ENCODE measurements at places on chromosomes 5 and 9.

DNA sequence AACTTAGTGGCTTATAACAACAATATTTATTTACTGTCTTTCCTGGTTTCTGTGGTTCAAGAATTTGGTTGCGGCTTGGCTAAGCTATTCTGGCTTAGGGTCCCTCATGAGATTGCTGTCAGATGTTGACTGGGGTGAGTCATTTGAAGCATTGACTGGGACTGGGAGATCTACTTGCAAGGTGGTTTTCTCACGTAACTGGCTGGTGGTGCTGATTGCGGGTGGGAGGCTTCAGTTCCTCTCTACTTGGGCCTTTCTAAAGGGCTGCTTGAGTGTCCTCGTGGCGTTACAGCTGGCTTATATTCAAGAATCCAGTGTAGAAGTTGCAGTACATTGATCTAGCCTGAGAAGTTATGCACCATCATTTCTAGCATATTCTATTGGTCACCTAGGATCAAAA lies 218.5 kb upstream of the ELAVL2 start:
- H3K4me1 ChIP-seq = no peaks in the 10 kb centered on the region
- H3K27me3 ChIP-seq = no peaks in the 10 kb centered on the region
- H3K27ac ChIP-seq = no peak overlapping the region
- H3K36me3 ChIP-seq = no peaks in the 10 kb centered on the region
- no peak overlapping the region for H3K4me3 ChIP-seq
- no peak for DNase-seq

GRCh38 chr5:61401726-61402125 lies 69.7 kb downstream of the ZSWIM6 start:
- no peak overlapping the region for H3K4me3 ChIP-seq
- no peaks in the 10 kb centered on the region for H3K36me3 ChIP-seq
- no peak for DNase-seq
- H3K4me1 ChIP-seq = peaks cover 20% of the 10 kb centered on the region

DNA sequence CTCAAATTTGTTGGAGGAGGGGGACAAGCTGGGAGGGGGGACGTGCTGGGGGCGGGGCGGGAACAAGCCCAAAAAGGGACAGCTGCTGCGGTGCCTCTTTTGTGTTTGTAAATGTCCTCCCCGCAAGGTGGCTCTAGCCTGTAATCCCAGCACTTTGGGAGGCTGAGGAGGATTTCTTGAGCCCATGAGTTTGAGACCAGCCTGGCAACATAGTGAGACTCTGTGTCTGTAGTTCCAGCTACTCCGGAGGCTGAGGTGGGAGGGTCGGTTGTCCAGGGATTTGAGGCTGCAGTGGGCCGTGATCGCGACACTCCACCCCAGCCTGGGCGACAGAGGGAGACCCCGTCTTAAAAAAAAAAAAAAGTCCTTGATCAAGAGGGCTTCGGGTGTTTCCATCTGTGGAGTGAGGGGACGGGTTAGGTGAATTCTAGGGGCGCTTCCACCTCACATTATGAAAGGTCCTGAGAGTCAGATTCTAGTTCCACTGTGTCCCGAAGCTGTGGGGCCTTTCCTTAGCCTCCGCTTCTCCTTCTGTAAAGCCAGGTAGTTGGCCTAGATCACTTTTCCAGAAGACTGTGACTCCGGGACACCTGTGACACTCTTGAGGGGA lies 779 bp upstream of the CTNNA1 start:
- H3K4me1 ChIP-seq = peaks cover 29% of the 10 kb centered on the region
- DNase-seq = no peak
- H3K27me3 ChIP-seq = no peaks in the 10 kb centered on the region

DNA sequence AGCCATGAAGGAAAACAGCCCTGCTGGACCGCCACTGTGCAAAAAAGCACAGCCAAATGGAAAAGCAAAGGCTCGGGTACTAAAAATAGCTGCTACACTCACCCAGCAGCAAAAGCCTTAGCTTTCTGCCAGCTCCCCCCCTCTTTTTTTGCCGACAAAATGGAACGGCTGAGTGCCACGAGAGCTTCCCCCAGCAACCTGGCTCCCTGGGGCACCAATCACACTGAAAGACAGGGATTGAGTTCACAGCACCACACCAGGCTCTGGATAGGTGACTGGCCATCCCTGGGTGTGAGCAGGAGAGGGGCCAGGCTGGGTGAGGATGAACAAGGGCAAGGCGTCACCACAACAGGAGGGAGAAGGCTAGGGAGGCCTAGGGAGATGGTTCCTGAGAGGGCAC lies 66.7 kb downstream of the SIL1 start:
- DNase-seq = no peak
- H3K27ac ChIP-seq = no peak overlapping the region
- peaks cover 20% of the 10 kb centered on the region for H3K36me3 ChIP-seq
- no peaks in the 10 kb centered on the region for H3K27me3 ChIP-seq

GRCh38 chr9:90631964-90632363 lies 10.7 kb downstream of the DIRAS2 start:
- DNase-seq = no peak
- peaks cover 3% of the 10 kb centered on the region for H3K27me3 ChIP-seq
- H3K27ac ChIP-seq = no peak overlapping the region
- no peak overlapping the region for H3K4me3 ChIP-seq

GRCh38 chr5:108084105-108084504 lies 297.8 kb downstream of the FBXL17 start:
- no peak for DNase-seq
- no peak overlapping the region for H3K27ac ChIP-seq
- no peaks in the 10 kb centered on the region for H3K4me1 ChIP-seq
- peaks cover 21% of the 10 kb centered on the region for H3K36me3 ChIP-seq
- no peak overlapping the region for H3K4me3 ChIP-seq
- no peaks in the 10 kb centered on the region for H3K27me3 ChIP-seq

DNA sequence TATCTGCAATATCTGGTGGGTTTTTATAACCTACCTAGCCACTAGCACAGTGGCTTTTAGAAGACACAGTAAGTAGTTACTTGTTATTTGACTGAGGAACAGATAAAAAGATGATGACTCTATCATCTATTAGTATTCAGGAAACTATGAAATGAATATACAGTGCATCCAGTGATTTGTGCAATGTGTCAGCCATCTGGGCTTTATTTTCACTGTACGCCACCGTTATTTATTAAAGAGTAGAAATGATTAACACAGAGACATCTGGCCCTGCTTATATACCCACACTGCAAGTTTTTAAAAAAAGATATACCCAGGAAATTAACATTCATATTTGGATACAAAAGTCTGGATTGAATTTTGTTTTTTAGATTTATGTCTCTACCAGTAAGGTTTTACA lies 408.4 kb downstream of the PDE4D start:
- H3K4me1 ChIP-seq = peaks cover 9% of the 10 kb centered on the region
- no peak for DNase-seq
- H3K27ac ChIP-seq = no peak overlapping the region
- H3K27me3 ChIP-seq = no peaks in the 10 kb centered on the region
- H3K36me3 ChIP-seq = peaks cover 1% of the 10 kb centered on the region
- H3K4me3 ChIP-seq = no peak overlapping the region

DNA sequence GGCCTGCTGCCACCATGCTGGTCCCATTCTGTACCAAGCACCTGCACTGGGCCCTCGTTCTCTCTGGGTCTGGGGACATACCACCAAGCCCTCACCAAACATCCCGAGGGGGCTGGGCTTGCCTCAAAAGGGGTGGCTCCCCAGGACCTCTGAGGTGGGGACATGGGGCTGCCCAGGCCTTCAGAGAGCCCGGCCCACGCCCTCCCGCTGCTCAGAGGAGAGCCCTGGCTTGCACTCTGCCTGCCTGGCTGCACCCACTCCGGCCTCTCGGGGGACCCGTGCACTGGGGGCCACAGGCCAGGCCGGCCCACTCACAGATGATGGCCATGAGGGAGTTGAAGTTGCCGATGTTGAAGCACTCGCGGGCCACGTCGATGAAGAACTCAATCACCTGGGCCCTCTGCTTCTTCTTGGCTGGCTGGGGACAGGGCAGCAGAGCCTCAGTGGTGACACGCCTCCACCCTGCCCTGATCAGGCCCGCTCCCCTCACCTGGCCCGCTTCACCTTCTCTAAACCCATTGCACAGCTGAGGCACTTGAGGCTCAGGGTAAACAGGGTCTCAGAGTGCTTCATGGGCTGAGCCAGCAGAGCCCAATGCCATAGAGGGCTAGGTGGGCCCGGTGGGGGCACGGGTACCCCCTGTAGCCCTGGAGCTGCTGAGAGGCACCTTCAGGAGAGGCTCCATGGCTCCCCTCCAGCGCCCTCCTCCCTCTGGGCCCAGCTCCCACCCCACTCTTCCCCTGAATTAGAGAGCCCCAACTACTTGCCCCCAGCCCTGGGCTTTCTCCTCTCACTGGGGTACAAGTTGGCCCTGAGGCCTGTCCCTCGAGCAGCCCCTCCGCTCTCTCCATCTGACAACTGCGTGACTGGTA lies 47.7 kb upstream of the RNF130 start:
- H3K4me1 ChIP-seq = no peaks in the 10 kb centered on the region
- H3K36me3 ChIP-seq = no peaks in the 10 kb centered on the region
- H3K27ac ChIP-seq = no peak overlapping the region
- H3K27me3 ChIP-seq = peaks cover 7% of the 10 kb centered on the region

GRCh38 chr5:17431272-17432050 lies 66.6 kb upstream of the TAF11L2 start:
- no peak overlapping the region for H3K4me3 ChIP-seq
- H3K36me3 ChIP-seq = no peaks in the 10 kb centered on the region
- H3K4me1 ChIP-seq = peaks cover 13% of the 10 kb centered on the region

GRCh38 chr5:10257870-10258269 lies 7.8 kb downstream of the CCT5 start:
- DNase-seq = no peak
- H3K27ac ChIP-seq = no peak overlapping the region
- H3K4me3 ChIP-seq = no peak overlapping the region
- H3K4me1 ChIP-seq = peaks cover 6% of the 10 kb centered on the region
- no peaks in the 10 kb centered on the region for H3K27me3 ChIP-seq

- no peaks in the 10 kb centered on the region for H3K36me3 ChIP-seq
- no peak overlapping the region for H3K27ac ChIP-seq
- no peak overlapping the region for H3K4me3 ChIP-seq
- no peak for DNase-seq
- no peaks in the 10 kb centered on the region for H3K27me3 ChIP-seq
These were observed 20.8 kb downstream of the PAPPA start for GRCh38 chr9:116174347-116174746.

DNA sequence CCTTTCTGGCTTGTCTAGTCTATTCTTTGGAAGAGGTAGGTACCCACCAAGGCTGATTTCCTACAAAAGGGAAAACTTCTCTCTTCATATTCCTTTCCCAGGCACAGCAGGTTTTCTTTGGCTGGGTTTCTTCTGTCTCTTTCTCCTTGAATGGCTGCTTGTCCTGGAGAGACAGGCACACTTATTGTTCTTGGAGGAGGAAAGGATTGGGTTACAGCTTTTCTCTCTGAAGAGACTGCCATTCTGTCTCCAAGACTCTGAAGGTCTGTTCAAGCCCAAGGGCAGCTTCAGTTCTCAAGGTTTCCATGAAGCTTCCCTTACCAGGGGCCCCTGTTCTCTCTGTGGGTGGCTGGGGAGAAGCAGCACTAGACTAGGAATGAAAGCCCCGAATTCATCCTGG lies 33.9 kb downstream of the ACTBL2 start:
- H3K36me3 ChIP-seq = no peaks in the 10 kb centered on the region
- no peak for DNase-seq
- H3K4me3 ChIP-seq = no peak overlapping the region
- H3K4me1 ChIP-seq = no peaks in the 10 kb centered on the region
- H3K27ac ChIP-seq = no peak overlapping the region

DNA sequence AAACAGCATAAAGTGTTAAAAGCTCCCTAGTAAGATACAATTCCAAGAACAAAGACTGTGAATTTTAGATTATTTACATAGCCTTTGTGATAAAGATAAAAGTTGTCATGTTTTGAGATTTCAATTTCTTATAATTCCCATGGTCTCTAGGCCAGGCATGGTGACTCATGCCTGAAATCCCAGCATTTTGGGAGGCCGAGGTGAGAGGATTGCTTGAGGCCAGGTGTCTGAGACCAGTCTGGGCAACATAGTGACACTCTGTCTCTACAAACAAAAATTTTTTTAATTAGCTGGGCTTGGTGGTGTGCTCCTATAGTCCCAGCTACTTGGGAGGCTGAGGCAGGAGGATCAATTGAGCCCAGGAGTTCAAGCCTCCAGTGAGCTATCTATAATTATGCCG lies 48.1 kb downstream of the BDP1 start:
- DNase-seq = no peak
- no peaks in the 10 kb centered on the region for H3K27me3 ChIP-seq

- H3K36me3 ChIP-seq = peaks cover 3% of the 10 kb centered on the region
- H3K4me3 ChIP-seq = peak overlapping the region; percentile 99
- peak overlapping the region; percentile 99 for H3K27ac ChIP-seq
- no peaks in the 10 kb centered on the region for H3K27me3 ChIP-seq
- DNase-seq = peak; percentile 91
These were observed 2.1 kb upstream of the ANXA2R start for GRCh38 chr5:43042176-43042625.

DNA sequence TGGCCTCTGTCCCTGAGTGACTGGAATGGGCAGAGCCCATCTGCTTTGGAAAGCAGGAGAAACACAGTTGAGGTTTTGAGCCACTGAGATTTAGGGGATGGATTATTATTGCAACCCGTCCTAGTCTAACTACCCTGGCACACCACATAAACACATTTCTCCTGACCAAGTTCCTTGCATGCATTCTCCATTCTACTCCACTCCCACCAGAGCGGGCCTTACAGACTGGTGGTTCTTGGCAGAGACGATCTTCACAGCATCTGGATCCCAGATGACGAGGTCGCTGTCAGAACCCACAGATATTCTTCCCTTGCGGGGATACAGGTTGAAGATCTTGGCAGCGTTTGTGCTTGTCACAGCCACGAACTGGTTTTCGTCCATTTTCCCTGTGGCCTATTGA lies 111.0 kb downstream of the DPYSL3 start:
- no peak overlapping the region for H3K4me3 ChIP-seq
- H3K4me1 ChIP-seq = no peaks in the 10 kb centered on the region
- no peaks in the 10 kb centered on the region for H3K36me3 ChIP-seq

- no peaks in the 10 kb centered on the region for H3K4me1 ChIP-seq
- no peaks in the 10 kb centered on the region for H3K36me3 ChIP-seq
- no peaks in the 10 kb centered on the region for H3K27me3 ChIP-seq
- no peak overlapping the region for H3K27ac ChIP-seq
These were observed 378.2 kb upstream of the RPS23 start for GRCh38 chr5:82656341-82656761.

DNA sequence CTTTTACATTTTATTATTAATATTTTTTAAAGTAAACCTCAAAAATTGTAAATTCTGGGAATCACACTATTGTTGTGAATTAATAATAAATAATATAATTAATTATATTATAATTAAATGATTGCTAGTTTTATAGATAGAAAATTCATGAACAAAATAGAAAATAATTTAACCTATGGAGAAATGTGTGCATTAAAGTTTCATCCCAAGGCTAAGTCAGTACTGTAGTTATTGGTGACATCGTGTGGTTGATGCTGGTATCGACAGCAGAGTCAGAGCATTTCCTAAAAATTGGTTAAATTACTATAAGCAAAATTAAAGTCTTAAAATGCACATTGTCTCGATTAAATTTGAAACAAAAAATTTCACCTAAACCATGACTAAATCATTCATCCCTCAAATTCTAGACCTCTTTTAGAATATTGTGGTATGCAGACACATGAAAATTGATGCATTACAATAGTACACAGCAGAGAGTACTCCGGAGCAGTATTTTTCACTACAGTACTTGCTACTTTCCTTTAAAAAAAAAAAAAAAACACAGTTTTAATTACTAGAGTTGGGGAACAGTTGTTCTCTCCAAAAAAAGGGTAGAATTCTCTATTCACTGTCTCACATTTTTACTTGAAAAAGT lies 73.9 kb downstream of the RORB start:
- H3K27me3 ChIP-seq = no peaks in the 10 kb centered on the region
- no peak for DNase-seq
- H3K4me3 ChIP-seq = no peak overlapping the region
- H3K36me3 ChIP-seq = no peaks in the 10 kb centered on the region
- H3K27ac ChIP-seq = no peak overlapping the region

Measured in memory B cell (primary cell).